ENCODE measurements at places on chromosomes 12 and 14. TPM values are rescaled to one million over a fixed set of nuclear protein-coding genes. Genes with fewer than 3 reads are reported as not detected.

Gene TCL1B
- not detected for total RNA-seq

Gene SSPN
- 36.8 TPM for total RNA-seq

Gene KRT83
- total RNA-seq: not detected

Gene RNU7-1
- total RNA-seq: not detected

Gene EIF2S3B
- 0.59 TPM for total RNA-seq

Gene ANKRD33
- not detected for total RNA-seq
